ENCODE measurements at places on chromosomes 12 and 14.

GRCh38 chr12:34244608-34245007 lies 222.3 kb downstream of the ALG10 start:
- no peak for DNase-seq

- DNase-seq: no peak
These were observed 11.6 kb upstream of the CLEC4D start for GRCh38 chr12:8501720-8502119.

DNA sequence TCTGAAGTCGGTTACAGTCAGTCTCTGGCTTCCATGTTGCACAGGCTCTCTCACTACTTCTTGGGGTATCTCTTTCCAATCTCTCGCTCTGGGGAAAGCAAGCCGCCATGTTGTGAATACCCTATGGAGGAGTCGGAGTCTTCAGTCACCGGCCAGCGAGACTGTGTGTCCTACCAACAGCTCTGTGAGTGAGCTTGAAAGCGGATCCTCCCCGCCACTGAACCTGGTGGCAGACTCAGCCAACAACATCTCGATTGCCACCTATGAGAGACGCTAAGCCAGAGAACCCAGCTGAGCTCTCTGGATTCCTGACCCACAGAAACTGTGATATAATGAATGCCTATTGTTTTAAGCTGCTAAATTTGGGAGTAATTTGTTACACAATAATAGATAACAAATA lies 51.5 kb downstream of the SLC15A4 start:
- DNase-seq: no peak

DNA sequence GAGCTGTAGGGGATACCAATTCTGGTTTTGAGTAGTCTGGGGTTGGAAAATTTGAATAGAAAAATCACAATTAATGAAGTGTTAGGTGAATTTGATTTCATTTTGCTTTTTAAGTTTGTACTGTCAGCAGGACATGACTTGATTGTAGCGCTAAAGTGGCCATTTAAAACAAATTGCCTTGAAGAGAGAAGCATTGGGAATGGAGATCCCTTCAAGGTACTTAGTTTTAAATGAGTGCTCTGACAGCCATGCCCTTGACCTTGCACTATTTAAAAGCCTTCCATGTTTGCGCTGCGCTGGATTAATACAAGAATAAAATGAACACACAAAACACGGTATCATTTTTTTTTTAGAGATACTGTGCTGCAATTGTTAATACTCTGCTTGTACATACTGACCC lies 345.9 kb downstream of the NAV3 start:
- no peak for DNase-seq

DNA sequence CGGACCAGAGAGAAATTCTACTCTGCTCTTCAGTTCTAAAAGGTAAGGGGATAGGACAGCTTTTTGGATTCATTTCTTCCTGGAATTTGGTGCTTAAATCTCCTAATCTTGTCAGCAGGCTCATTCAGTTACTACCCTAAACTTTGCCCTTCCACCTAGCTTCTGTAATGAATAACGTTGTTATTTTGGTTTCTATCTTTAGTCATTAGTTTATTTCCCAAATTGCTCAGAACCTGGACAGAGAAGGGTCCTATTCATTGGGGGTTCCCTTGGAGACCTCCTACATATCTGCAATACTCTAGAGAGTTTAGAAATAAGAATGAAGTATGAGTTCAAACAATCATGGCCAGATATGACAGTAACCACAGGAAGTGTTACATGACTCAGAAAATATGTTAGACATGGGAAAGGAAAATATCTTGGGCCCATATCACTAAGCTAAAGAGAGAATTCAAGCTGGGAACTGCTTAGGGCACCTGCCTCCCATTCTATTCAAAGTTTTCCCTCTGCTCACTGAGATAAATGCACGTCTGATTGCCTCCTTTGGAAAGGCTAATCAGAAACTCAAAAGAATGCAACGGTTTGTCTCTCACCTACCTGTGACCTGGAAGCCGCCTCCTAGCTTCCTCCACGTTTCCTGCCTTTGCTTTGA lies 87.9 kb downstream of the GAS2L3 start:
- no peak for DNase-seq

GRCh38 chr12:56816491-56816890 lies 53.4 kb downstream of the HSD17B6 start:
- DNase-seq: no peak

- DNase-seq: no peak
These were observed 11.9 kb upstream of the CIPC start for GRCh38 chr14:77086017-77086727.

- DNase-seq: no peak
These were observed 314.8 kb upstream of the OR4E1 start for GRCh38 chr14:21988413-21988812.

DNA sequence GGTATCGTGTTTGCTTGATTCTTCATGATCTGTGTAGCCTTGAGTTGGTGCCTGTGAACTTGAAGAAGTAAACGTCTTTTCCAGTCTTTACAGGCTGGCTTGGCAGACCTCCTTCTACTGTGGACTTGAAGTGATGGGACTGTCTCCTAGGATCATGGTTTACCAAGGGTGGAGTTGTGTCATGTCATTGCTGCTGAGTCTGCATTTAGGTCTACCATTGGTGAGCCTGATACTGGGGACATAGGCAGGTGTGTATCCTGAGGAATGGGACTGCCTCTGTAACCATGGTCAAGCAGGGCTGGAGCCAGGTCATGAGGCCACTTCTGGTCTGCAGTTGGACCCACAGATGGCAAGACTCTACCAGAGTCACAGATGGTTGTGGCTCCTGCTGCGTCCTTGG lies 20.7 kb upstream of the PPP1R12A start:
- no peak for DNase-seq

DNA sequence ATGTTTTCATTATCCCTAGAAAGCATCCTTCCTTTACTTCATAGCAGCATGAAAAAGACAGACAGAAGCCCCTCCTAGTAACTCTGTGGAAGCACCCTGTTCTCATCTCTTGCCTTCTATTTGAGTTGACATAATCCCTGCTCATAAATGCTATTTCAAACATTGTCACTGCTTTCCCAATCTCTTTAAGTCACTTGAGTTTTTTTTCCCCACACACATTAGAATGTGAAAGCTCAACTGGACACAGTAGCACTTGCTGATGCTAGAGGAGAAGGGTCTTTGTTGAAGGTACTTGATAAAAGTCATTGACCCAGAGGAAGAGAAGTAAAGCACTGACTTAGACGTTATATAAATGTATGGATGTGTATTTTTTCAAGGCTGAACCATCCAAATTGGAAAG lies 3.0 kb downstream of the E2F7 start:
- no peak for DNase-seq

Data from stimulated activated CD4-positive, alpha-beta T cell treated with anti-CD3 and anti-CD28 coated beads, Interleukin-1b, Interleukin-23, amount 100 ng/mL, for 48 hours (primary cell).